SW 1271 (cell line): ENCODE measurements at places on chromosomes 11 and 22.

GRCh38 chr11:90218606-90219005 lies 4.2 kb downstream of the CHORDC1 start:
- DNase-seq = no peak

DNA sequence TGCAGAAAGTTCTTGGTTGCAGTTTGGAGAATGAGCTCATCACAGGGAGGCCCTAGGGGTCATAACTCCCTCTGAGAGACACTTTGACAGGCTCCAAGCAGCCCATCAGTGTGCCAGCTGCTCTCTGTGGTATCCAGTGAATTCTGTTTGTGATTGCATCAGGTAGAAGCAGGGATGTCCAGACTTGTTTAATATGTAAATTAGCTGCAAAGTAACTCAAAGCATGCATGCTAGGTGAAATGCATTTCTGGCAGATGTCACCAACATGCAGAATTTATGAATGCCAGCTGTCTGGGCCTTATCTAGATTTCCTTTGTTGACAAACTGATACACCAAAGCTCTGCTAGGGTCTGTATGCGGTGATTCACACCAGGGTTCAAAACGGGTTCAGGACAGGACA lies 123.6 kb upstream of the MTNR1B start:
- DNase-seq = no peak

- DNase-seq = no peak
These were observed 163.2 kb downstream of the FAT3 start for GRCh38 chr11:92387859-92388258.

DNA sequence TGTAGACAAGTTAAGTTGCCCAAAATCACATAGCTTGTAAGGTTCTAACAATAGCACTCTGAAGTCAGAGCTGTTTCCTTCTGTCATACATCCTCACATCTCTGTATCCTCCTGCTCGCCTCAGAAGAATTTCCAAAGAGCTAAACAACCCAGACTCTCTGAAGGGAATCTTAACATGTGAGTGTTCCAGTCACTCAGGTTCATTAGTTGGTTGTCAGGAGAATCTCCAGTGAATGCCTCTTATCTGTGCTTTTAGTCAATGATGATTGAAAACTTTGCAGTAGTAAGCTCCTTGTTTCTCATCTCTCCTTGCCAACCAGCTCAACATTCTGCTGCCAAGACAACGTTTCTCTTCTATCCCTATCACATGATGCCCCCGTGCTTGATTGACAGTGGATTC lies 195.5 kb downstream of the C11orf91 start:
- no peak for DNase-seq

DNA sequence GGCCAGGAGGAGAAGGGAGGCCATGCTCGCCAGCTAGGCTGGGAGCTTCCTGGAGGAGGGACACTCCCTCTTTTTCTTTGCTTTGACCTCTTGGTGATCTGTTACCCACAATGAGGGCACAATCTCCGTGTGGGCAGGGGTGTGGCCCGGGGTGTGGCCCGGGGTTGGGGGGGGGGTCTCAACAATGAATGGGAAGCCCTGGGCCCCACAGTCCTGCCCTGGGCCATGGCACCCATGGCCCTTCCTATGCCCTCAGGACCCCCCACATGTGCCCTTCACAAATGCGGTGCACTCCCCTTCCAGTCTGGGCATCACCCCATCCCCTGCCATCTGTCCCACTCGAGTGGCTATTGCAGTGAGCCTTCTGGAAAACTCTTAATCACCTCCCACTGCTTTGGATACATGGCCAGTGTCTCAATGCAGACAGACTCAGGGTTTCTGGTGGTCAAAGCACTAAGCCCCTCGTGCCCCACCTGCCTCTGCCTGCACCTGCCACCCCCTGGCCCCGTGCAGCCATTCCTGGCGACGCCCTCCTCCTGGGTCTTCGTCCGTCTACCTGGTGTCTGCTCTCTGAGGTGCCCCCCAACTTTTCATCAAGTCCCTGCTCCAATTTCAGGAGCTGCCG lies 611.3 kb downstream of the TBC1D22A start:
- no peak for DNase-seq

GRCh38 chr11:80441821-80442220 lies 1001.0 kb upstream of the TENM4 start:
- DNase-seq = peak; percentile 41

DNA sequence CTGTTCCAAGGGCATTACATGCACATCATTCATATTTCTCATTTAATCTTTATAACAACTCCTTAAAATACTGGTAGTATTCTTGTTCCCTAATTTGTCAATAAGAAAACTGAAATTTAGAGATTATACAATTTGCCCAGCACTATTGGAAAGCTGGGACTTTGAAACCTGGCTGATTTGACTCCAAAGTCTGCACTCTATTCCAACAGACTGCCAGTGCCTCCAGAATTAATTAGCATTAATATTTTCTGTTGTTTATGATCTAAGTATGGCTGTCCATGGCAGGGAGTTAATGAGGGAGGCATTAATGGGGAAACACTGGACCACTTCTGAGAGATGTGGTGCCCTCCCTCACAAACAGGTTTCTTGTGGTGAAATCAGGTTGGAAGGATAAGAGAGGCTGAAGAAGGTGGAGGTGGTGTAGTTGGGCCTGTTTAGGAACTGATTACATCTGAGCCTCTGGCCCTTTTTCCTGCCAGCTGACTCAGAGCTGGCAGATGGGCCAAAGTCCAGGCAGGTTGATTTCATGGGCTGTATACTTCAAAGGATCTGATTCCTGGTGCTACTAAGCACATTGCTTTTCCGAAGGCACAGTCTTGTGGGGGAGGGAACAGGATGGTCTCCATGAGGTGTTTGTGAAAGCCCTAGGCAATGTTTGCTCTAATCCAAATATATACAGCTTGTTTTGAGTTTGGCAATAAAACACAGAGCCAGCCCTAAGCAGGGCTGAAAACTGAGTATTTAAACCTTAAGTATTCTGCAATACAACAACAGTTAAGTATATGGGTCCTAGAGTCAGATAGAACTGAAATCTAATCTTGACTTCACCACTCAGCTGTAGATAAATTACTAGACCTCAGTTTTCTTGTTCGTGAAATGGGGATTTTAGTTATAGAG lies 21.0 kb upstream of the RAB30 start:
- DNase-seq = no peak

- no peak for DNase-seq
These were observed 212.7 kb upstream of the NTM start for GRCh38 chr11:131157678-131158077.

- peak; percentile 38 for DNase-seq
These were observed 9.3 kb downstream of the CD82 start for GRCh38 chr11:44574610-44575287.

- no peak for DNase-seq
These were observed 95.6 kb downstream of the KCNQ1 start for GRCh38 chr11:2540223-2540991.

GRCh38 chr22:37316875-37317371 lies 34.6 kb downstream of the CYTH4 start:
- DNase-seq = peak; percentile 71
